Hypothalamus (tissue), 51 donors: ENCODE measurements at places on chromosomes 6 and 20.

DNA sequence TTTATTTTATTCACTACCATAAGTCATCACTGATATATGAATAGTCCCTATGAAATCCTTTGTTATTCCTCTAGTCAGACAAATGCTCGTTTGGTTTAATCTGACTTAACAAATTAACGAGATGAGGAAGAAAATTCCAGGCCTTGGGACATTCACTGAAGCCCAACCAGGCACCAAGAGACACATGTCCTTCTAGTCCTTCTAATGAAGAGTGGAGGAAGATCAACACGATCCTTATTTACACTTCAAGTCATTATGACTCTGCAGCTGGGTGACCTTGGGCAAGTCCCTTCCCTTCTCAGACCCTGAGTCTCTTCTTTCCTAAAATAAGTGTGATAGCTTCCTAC lies 117.5 kb downstream of the CEBPB start:
- no peak for DNase-seq

- DNase-seq = no peak
Observed at GRCh38 chr6:89925826-89926225, 31.6 kb downstream of the GJA10 start.

GRCh38 chr20:5766085-5766764 lies 16.0 kb downstream of the SHLD1 start:
- no peak for DNase-seq

GRCh38 chr6:209432-210103 lies 82.7 kb upstream of the DUSP22 start:
- DNase-seq = no peak

DNA sequence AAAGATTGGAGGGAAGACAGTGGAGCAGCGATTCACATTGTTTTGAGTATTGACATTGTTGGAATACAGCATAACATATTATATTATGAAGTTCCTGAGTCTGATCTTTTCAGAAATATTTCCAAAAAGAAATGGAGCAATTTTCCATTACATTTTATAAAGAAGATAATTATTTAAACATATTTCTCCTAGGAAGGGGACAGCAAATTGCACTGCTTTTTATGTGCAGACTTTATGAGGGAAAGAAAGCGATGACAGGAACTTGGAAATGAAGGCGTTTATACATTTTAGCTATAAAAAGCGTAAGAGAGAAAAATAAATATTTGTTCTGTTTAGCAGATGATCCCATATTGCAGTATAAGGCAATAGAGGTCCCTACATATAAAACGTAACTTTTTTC lies 117.0 kb upstream of the EDN1 start:
- DNase-seq = no peak
